CD4-positive, alpha-beta memory T cell (primary cell): ENCODE measurements at places on chromosomes 3 and 15. TPM values are rescaled to one million over a fixed set of nuclear protein-coding genes. Genes with fewer than 3 reads are reported as not detected.

WDR49 gene
- total RNA-seq: not detected

DNA sequence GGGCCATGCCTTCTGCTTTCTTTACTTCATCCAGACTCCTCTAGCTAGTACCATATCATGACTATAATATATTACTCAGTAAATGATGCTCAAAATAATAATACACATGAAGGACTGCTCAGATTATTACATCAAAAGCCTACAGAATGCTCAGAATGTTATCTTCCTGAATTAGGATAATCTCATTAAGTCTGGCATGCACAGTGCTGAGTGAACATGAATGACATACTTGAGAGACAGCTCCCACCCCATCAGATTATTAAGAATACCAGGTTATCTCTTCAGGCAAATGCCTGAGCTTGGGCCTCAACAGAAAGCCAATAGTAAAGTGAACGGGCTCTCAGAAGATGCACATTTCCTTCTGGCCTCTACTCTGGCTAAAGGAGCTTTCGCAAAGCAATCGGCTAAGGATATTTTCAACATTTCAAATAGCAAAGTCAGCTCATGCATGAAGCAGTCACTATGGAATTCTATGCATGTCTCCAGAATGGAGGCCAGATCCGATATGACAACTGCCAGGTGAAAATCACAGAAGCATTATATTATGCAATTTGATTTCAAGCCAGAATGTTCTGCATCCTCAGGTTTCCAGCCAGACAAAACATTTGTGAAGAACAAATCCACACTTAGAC is 122.6 kb downstream of the KCNMB2 start:
- DNase-seq: no peak

GRCh38 chr3:167859610-167860009 is 124.1 kb downstream of the SERPINI1 start:
- no peak for DNase-seq

SEMA3B gene
- total RNA-seq: 0.50 TPM

PLA2G4E gene
- not detected for total RNA-seq

GRCh38 chr15:100572362-100572983 is 29.5 kb downstream of the LINS1 start:
- peak; percentile 41 for DNase-seq

CMC1 gene
- 18.4 TPM for total RNA-seq

DAZL gene
- total RNA-seq: not detected

- DNase-seq: no peak
Measured at GRCh38 chr3:49255112-49255511, 21.9 kb downstream of the C3orf62 start.

DNA sequence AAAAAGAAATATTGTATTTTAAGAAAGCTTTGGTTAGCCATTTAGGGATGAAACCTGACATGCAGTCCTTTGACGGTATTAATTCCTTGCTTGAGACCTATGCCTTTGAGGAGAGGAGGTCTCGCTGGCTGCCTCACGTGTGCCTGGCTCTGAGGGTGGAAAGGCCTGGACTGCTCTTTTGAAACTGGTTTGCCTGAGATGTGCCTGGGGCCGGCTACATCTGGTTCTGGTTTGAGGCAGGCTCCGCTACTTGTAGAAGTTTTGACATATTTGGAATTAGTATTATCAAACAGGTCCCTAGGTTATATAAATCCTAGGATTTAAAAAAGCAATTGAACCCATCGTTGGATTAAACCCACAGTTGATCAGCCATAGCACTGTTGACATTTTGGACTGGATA is 6.5 kb downstream of the NISCH start:
- DNase-seq: no peak

GRCh38 chr3:72274493-72275330 is 489.8 kb upstream of the PROK2 start:
- DNase-seq: peak; percentile 26

GRCh38 chr3:129936757-129937156 is 37.8 kb upstream of the TRH start:
- DNase-seq: peak; percentile 37

DNA sequence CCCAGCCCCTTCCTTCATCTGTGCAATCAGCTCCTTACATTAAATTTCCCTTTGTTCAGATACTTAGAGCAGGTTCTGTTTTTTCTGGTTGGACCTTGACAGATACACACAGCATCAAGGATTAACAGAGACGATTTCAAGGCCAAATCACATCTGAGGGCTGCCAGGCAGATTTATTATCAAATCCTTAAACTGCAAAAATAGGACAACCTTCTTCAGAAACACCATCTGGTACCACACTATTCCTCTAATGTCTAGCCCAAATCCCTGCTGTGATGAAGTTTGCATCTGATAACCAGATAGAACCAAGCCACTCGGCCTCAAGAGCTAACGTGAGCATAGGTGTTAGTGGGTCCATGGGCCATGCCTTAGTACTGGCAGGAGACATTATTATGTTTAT is 250.7 kb upstream of the PROK2 start:
- no peak for DNase-seq

DNA sequence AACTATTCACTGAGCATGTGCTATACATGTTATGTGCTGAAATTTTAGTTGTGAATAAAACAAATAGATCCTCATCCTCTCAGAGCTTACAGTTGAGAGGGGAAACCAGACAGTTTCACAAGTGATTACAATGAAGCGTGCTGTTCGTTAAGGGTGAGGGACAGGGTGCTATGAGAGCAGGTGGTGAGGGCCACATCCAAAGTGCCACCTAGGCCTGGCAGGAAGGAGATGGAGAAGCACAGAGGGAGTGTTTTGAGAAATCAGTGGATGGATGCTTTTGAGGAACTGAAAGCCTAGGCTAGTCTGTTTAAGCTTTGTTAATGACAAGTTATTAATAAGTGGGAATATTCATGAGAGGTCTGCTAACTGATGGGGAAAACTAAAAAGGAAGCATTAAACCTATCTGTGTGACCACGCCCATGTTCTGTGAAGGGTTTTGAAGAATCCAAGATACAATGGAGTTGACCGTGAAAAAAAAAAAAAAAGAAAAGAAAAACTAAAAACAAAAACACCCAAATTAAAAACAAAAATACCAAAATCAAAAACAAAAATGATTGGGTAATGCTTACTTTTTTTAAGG is 7.3 kb downstream of the MCTP2 start:
- DNase-seq: no peak

GOLGA8S gene
- total RNA-seq: 0.30 TPM

DNA sequence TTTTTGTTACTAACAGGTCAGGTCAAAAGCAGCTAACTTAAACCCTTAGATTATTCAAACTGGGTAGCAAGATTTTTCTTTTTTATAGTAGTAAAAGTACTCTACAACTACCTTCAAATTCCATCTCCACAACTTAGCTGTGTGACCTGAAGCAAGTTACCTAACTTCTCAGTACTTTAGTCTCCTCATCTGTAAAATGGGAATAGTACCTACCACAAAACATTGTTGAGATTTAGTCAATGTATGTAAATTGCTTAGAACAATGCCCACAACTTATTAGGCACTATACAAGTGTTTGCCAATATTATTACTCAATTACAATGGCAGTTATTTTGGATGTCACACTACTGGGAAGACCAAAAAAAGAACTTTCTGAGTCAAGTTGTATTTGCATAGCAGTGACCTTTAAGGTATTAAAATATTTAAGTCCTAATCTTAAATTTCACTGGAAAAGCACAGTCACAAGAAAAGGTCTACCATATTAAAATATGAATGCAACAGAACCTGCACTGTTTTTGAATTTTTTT is 2.9 kb downstream of the TASOR start:
- no peak for DNase-seq

TTLL13 gene
- 1.1 TPM for total RNA-seq

OR4M2 gene
- not detected for total RNA-seq

GRCh38 chr15:57253082-57253481 is 123.2 kb upstream of the CGNL1 start:
- no peak for DNase-seq

DNA sequence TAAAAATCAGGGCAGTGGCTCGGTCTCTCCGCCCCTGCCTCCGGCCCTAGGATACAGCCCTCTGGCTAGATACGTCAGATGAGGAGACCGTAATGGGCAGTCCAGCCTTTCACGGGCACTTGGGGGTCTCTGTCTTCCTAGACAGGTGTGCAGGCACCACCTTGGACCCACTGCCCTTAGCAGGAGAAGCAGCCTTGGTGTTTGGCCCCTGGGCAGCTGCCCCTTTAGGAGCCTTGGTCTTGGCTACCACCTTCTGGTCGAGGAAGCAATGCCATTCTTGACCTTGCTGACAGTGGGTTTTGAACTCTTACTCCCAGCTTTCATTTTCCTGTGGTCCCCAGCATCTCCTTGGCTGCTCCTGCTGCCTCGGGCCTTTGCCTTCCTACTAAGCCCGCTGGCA is 149.7 kb upstream of the FRMD4B start:
- no peak for DNase-seq

DNA sequence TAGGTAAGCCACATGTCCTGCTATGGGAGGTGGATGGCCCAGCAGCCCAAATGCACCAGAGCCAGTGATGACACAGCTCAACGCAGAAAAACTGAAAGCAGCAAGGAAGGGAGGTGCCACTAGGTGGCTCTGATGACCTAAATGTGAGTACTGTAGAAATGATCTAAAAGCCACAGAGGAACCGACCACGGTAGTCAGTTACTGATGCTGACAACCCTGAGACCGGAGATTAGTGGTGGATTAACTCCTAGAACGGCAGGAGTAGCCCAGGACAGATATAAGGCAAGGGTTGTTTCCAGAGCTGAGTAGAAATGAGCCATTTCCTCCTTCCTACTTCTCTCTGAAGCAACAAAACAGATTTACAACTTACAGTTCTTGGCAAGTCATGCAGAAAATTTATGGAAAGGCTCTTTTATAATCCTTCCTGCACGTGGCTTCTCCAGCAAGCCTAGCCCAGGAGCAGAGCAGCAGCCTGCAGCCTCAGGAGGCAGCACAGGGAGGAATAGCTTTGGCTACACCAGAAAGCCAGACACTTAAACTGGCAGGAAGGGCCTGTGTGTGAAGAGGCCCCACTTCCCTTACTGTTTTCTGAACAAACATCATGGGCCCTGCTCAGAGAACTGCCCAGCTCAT is 13.1 kb downstream of the FBXL22 start:
- peak; percentile 73 for DNase-seq

- DNase-seq: no peak
Measured at GRCh38 chr3:46999516-47000197, 20.2 kb downstream of the NBEAL2 start.

DNA sequence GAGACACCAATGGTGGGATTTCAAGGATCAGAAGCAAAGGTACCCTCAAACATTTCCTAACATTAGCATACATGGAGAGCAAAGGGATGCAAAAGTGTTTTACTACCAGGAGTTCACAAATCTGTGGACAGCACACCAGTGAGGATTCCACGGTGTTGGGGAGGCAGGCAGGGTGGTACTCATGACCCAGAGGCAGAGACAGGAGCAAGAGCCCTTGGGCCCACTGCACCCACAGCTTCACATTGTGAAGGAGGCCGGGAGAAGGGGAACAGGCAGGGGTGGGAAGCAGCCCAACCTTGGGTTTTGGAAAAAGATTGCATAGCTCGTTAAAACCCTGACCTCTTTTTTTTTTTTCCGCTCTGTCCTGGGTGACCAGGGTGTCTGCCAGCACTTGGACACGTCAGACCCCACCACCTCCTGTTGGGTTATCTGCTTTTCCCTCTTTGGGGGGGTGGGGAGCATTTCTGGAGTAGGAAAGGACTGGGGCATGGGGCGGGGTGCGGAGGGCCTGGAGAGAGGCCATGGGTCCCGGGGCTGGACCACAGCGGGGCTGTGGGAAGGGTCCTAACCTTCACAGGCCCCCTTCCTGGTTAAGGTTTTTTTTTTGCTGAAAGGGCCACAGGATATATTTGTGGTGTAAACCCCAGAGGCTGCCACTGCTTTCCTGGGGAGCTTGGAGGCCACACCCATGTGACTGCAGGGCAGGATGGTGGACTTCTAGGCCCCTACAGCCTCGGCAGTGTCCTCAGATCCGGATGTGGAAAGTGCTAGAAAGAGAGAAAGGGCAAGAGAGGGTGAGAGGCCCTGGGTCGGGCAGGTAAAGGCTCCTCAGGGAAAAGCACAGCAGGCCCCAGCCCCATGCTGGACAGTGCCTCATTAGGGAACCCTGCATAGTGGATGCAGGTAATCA is 12.5 kb downstream of the SH2D7 start:
- no peak for DNase-seq

GRCh38 chr3:153961494-153961893 is 159.7 kb upstream of the ARHGEF26 start:
- DNase-seq: no peak

RHCG gene
- not detected for total RNA-seq

OR5H14 gene
- total RNA-seq: not detected

DNA sequence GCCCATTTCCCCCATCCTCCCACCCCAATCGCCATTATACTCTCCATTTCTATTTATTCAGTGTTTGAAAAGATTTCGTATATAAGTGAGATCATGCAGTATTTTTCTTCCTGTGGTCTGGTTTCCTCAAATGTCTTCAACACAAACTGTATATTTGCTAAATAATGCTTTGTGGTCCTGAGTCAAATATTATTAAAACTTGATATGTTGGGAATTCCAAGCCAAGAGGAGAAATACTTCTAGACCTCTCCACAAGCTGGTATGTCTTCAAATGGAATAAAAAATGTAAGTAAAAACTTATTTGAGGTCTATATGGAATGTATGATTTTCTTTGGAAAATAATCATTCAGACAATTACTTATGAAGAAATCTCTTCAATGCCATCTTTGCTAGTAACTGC is 122.5 kb upstream of the TSC22D2 start:
- no peak for DNase-seq

GRCh38 chr3:107938143-107938542 is 152.7 kb downstream of the CD47 start:
- no peak for DNase-seq

DNA sequence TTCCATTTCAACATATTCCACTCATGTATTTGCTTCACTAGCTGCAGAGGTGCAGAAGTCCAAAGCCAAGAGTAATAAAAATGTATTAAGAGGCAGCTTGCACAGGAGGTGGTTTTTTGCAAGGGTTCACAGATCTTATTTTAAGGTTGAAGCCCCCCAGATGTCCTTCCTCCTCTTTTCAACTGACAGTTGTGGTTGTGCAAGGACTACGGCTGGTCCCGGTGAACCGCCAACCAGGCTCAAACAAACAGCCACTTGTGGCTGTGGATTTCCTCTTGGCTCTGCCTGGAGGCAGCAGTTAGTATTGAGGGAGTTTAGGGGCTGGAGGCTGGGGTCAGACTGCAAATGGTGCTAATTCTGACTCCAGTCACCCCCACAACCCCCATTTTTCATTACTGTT is 240.7 kb upstream of the TBC1D5 start:
- no peak for DNase-seq

PLSCR2 gene
- 0.76 TPM for total RNA-seq

GRCh38 chr3:172877011-172877410 is 126.5 kb downstream of the ECT2 start:
- DNase-seq: no peak

DNA sequence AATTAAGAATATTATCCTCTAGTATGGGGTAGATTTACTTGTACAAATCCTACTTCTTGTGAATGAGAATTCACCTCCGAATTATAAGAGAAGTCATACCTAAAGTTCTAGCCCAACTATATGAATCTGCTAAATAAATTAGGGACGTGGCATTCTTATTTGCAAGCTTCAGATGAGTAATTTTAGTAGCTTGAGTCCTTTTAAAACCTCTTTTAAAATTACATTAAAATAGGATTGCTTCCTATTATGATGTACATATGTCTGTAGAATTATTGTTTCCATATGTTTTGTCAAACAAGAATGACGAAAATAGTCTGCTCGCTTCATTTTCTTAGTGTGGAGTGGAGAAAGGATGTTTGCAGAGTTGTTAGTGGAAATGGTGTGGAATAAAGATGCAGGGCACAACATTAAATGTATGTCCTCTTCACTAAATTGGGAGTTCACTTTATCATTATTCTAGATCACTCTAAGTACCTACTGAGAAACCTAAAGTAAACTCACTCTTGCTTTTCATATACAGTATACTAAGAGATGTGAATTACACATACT is 59.4 kb downstream of the CMSS1 start:
- DNase-seq: no peak
